ELR (cell line): ENCODE measurements at places on chromosomes 7 and 10.
A peak's percentile ranks its signal among the peaks of the same experiment; 100 is the strongest.

GRCh38 chr10:27038168-27038567 lies 62.1 kb downstream of the ANKRD26 start:
- DNase-seq = no peak

DNA sequence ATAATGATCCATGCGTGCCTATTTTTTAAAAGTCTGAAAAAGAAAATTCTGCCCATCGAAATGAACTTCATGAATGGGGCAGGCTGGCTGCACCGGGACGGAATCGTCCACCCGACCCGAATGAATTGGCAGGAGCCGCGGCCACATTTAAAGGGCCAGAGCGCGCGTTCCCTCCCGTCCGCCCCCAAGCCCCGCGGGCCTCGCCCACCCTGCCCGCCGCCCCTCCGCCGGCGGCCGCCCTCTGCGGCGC lies 319 bp upstream of the GATA3 start:
- DNase-seq = peak; percentile 45

GRCh38 chr7:69654381-69654780 lies 56.1 kb downstream of the AUTS2 start:
- DNase-seq = no peak

GRCh38 chr7:2237109-2237602 lies 4.4 kb upstream of the MAD1L1 start:
- no peak for DNase-seq

GRCh38 chr7:127251465-127252376 lies 1.0 kb downstream of the GRM8 start:
- DNase-seq = no peak

DNA sequence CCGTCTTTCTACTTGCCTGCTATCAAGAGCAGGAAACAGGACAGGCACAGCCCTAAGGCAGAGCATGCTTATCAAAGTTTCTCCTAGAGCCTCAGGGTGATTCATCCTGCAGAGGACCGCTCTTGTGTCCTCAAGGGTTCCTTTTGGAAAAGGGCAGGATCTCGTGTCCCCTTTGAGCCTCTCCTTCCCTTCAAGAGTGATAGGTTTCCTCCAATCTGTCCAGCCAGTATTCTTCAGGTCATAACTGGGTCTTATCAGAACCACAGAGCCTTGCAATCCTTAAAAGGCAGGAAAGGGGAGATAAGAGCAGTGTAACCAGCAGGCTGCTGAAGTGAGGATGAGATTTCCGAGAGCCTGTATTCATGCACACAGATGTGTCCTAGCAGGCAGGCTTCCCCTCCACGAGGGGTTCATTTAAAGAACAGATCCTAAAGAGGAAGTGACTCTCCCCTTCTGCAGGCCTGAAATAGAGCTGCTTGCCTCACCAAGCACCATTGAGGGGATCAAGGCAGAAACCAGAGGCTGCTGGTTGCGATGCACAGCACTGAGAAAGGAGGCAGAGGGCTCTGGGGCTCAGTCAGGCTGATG lies 90.5 kb upstream of the SVIL start:
- DNase-seq = peak; percentile 28

DNA sequence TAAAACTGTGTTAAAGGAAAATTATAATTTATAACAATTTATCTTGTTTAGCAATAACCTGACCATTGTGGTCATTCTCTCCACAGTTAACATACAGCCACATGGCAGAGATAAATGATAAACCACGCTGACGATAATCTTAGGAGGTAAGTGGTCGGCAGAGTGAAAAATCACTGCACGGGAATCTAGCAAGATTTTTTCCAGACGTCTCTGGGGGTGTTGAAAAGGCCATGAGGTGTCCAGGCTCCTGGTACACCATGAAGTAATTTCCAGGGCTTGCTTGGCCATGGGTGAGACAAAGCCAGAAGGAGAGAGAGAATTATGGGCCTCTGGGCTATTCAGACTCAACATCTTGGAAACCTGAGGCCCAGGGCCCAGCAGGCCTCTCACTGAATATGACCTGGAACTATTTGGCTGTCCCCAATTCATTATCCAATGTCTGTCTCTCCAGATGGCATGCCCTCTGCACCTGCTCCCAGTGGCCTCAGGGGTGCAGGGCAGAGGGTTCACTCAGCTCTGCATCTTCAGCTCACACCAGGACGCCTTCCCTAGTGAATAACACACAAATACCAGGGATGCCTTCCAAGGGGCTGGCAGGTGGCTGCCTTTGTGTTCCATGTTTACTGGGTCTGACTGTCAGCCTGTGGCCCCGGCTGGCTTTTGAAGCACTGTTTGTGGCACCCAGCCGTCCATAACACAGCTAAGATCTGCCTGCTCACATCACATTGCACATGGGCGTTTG lies 590.4 kb upstream of the PFKP start:
- no peak for DNase-seq

DNA sequence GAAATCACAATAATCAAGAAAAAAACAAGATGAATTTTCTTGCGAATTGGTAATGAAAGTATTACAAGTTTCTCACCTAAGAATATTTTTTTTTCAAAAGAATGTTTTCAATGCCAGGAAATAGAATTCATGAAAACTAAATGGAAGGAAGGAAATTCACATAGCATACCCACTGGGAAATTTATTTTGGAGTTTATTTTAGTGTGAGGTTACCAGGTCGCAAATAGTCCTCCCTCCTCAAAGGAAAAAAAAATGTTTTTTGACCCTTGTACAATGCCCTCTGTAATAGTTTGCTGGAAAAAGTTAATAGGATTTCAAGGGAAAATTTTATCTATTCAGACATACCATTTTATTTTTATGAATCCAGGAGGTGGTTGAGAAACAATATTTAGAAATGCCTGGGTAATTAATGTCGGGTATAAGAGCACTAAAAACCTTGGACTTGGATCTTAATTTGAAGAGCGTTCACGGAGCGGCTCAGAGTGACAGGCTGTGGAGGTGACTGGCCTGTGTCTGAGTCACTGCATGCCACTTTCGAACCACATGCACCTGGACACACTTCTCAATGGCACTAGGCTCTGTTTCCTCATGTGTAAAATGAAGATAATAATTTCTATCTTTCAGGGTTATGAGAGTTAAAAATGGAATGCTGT lies 28.2 kb downstream of the CUBN start:
- no peak for DNase-seq

GRCh38 chr10:73097305-73097670 lies 622 bp upstream of the P4HA1 start:
- DNase-seq = no peak

DNA sequence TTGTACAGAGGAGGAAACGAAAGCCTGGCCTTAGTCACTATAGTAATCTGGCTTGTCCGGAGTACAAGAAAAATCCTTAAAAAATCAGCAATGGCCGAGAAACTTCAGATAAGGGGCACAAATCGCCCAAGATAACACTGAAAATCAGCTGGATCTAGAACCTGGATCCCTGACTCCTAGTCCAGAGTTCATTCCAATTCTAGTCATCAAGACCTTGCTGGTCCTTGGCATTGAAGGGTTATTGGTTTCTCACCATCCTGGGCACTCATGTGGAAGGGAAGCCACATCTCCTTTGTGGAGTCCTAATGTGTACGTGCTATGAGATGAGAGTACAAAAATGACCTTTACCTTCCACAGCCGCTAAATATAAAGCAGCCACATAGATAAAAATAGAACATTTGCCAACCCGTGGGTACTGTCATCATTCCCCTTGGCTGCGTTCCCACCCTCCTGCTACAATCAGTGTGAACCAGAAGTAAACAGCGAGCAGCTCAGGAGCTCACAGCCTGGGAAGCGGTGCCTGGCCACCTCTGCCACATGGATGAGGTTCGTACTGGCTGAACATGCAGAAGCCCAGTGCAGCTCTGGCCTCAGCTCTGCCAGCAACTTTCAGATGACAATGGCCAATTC lies 116.0 kb upstream of the PDLIM1 start:
- no peak for DNase-seq

DNA sequence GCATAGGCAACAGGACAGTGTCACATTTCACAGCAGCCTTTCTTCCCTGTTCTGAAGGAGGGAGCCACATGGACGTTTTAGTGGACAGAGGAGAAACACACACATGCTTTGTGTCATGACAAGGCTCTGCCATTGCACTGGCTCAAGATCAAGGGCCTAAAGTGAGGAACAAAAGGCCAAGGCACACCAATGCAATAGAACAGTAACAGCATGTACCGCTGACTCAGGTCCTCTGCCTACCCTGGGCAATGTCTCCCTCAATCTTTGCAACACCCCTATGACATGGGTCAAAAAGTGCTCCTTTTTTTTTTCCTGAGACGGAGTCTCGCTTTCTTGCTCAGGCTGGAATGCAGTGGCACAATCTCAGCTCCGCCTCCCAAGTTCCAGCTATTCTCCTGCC lies 57.8 kb upstream of the SDK1 start:
- no peak for DNase-seq

GRCh38 chr10:132905661-132906060 lies 36.7 kb downstream of the CFAP46 start:
- DNase-seq = no peak

DNA sequence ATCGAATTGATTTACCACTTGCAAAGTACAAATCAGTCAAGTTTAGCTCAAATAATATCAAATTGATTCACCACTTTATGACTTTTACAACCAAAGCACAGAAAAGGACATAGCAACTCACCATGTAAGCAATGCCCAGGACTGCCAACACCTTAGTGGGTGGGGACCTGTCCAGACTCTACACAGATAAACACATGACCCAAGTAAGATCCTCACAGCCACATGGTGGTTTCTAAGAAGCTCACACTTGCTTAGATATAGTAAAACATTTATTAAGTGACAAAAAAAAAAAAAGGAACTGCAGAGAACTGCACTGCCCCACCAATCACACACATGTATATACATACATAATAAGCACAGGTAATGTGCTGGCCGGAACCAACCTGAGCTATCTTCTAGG lies 116.2 kb downstream of the SLC25A13 start:
- no peak for DNase-seq

GRCh38 chr7:49695971-49696370 lies 77.5 kb upstream of the VWC2 start:
- no peak for DNase-seq

- no peak for DNase-seq
These were observed 34.0 kb downstream of the CH25H start for GRCh38 chr10:89173075-89173474.

- no peak for DNase-seq
These were observed 38.1 kb upstream of the DUSP5 start for GRCh38 chr10:110459600-110459999.

- no peak for DNase-seq
These were observed 2.8 kb downstream of the TFEC start for GRCh38 chr7:116027786-116028185.

DNA sequence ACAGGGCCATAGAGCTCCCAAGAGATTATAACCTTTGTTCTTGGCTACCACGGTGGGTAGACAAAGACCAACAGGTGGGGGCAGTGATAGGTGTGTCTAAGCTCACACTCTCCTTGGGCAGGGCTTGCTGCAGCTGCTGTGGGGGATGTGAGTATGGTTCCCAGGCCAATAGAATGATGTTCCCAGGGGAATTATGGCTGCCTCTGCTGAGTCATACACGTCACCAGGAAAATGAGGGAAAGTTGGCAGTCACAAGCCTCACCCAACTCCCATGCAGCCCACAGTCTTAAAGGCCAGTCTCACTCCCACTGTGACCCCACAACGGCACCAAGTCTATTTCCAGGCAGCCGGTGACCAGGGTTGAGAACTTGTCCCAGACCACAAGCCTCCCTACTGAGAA lies 453.4 kb upstream of the PODXL start:
- DNase-seq = no peak

GRCh38 chr7:127751490-127752448 lies 99.8 kb downstream of the SND1 start:
- no peak for DNase-seq

- DNase-seq = no peak
These were observed 181.6 kb downstream of the EVX1 start for GRCh38 chr7:27424231-27424630.

GRCh38 chr10:91024541-91024940 lies 103.7 kb upstream of the ANKRD1 start:
- no peak for DNase-seq
